T-helper 2 cell (primary cell): ENCODE measurements at places on chromosomes 1 and 21.
A peak's percentile ranks its signal among the peaks of the same experiment; 100 is the strongest.

GRCh38 chr1:14970115-14970798 lies 183.3 kb upstream of the TMEM51 start:
- DNase-seq: no peak

DNA sequence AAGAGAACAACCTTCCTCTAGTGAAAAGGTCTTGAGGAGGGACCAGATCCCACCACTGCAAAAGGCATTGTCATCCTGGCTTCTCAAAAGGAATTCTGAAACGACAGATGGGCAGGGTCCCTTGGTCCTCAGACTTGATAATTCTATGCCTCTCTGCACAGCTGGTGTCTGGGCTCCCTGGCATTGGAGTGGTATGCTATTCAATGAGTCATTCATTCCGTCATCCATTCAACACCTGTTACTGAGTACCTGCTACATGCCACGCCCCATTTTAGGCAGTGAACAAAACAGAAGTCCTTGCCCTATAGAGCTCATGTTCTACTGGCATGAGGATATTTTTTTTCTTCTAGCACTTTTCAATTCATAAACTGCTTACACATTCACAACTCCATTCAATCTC lies 45.8 kb upstream of the HMGB4 start:
- no peak for DNase-seq

DNA sequence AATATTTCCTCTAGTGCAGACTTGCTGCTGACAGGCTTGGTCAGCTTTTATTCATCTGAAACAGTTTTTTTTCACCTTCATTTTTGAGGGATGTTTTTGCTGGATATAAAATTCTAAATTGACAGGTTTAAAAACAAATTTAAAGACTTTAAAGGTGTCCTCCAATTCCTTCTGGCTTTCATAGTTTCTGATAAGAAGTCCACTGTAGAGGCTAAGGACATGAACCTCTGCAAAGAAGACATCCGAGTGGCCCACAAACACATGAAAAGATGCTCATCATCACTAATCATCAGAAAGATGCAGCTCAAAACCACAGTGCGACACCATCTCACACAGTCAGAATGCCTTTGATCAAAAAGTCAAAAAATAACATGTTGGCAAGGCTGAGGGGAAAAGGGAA lies 42.0 kb upstream of the DYRK1A start:
- DNase-seq: no peak

DNA sequence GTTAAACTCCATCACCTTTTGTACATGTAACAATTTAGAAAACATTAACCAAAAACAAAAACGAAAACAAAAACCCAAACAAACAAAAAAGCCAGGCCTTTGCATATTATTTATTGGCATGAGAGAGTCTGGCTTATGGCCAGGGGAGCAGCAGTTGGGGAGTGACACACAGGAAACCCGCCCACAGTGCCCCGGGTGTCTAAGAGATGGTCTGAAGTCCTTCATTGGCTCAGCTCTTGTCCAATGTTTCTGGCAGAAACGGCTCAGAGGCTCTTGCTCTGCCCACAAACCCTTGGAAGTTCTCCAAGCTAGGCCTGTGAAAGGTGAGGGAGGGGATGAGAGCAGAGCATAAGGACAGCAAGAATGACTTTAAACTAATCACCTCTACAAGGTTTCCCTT lies 131.5 kb downstream of the CNIH3 start:
- no peak for DNase-seq

GRCh38 chr1:115925467-115925866 lies 50.8 kb upstream of the SLC22A15 start:
- DNase-seq: no peak

GRCh38 chr1:155127105-155127966 lies at the start of gene EFNA1:
Gene EFNA1, plus strand, starts transcription at chr1:155127876. Its CDS starts 102 bp downstream, at chr1:155127978.
- DNase-seq: peak; percentile 29

- no peak for DNase-seq
These were observed 191.9 kb downstream of the RERE start for GRCh38 chr1:8625491-8625890.

- DNase-seq: no peak
These were observed 1230.7 kb upstream of the NCAM2 start for GRCh38 chr21:19767546-19767945.

GRCh38 chr1:172398970-172399755 lies 21.3 kb upstream of the C1orf105 start:
- DNase-seq: no peak

- no peak for DNase-seq
These were observed 83.3 kb upstream of the PGBD5 start for GRCh38 chr1:230509281-230509977.

DNA sequence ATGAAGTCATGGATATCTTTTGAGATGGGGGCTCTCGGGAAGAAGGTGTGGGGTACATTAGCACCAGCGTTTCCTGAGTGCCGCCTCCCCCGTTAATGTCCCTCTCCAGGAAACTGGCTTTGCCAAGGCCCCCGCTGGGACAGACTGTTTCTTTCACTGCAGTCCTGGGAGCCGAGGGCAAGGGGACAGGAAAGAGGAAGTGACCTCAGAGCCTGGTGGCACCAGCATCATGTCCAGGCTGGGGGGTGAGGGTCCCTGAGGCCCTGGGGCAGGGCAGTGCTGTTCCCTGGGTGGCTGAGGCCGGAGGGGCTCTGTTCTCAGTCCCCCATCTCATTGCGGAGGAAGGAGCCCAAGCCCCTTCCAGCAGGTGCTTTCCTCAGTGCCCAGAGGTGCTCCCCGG lies 5.8 kb downstream of the PFKL start:
- DNase-seq: no peak

DNA sequence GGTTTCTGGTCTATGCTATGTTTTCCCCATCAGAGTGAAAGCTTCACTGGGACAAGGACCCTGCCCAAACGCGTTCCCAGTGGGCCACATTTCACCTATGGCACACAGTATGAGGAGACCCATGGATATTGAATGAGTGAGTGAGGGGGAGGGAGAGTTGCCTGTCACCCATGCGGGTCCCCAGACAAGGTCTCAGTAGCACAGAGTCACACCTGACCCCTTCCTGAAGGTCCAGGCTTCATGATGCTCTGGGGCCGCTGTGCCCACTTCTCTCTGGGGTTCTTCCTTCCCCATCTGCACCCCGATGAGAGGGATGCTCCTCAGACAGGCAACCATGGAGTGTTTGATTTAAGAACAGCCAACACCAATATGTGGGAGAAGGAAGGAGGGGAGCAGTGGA lies 72.3 kb upstream of the CSF3R start:
- no peak for DNase-seq

DNA sequence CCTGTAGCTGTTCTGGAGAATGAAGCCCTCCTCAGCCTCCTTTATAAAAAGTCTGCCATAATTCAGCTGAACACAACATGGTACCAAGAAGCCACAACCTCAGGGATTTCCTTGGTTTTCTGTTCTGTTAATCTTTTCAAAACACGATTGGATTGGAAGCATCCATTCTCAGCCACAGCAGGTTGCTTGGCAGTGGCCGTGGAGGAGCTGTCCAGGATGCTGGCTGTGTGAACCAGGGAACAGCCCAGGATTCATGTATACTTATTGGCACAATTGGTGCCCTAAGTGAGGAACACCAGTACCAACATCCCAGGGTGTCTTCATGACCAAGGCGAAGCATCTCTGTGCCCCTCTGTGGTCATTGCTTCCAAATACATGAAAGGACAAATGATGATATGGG lies 393.5 kb downstream of the CAMTA1 start:
- no peak for DNase-seq

GRCh38 chr1:76901158-76901767 lies 34.0 kb downstream of the ST6GALNAC5 start:
- DNase-seq: no peak

GRCh38 chr1:57949168-57949567 lies 525.3 kb upstream of the DAB1 start:
- no peak for DNase-seq

DNA sequence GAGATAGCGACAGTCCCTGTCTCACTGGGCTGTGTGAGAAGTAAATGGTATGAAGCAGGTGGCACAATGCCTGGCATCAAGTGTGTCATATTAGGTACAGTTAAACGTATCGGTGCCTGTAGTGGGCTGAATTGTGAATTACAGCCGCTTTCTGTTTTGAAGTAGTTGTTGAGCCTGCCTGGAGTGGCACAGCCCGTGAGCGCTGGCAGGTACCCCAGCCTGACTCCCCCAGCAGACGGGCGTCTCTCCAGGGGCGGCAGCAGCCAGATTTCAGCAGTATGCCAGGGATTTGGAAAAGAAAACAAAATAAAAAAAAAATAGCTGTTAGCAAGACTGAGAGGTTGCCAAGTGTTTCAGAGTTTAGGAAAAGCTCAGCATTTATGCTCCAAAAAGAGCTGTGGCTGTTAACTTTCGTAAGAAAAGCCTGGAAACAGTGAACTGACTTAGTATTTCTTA lies 26.6 kb upstream of the GPR153 start:
- DNase-seq: no peak

DNA sequence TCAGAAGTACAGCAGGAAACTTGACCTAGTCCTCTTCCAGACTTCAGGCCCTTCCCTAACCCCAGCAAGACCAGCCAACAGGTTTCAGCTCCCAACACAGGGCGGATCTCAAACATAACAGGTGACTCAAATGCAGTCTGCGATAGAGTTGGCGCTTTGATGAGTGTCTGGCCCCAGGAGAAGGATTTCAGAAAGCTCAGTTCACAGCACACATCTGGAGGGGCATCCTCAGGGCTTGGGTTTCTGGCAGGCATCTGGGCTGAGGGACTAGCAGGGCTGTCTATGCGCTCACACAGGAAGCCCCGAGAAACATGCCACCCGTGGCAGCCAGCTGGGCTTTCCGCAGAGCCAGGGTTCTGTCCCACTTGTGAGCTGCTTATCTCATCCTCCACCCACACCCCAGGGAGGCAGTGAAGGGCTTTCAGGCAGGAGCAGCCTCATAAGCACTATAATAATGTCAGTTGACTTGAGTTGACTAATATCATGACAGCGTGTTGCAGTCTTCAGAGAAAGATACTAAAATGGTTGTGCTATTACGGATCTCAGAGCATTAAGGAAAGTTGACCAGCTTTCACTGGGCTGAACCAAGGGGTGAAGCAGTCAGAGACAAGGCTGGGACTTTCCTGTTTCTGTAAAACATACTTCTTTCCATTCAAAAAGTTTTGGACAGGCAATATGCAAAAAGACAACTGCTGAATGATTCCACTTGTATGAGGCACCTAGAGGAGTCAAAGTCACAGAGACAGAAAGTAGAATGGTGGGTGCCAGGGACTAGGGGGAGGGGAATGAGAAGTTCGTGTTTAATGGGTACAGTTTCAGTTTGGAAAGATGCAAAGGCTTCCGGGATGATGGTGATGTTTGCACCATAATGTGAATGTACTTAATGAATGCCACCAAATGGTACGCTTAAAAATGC lies 233.0 kb upstream of the IRF2BP2 start:
- DNase-seq: peak; percentile 76

DNA sequence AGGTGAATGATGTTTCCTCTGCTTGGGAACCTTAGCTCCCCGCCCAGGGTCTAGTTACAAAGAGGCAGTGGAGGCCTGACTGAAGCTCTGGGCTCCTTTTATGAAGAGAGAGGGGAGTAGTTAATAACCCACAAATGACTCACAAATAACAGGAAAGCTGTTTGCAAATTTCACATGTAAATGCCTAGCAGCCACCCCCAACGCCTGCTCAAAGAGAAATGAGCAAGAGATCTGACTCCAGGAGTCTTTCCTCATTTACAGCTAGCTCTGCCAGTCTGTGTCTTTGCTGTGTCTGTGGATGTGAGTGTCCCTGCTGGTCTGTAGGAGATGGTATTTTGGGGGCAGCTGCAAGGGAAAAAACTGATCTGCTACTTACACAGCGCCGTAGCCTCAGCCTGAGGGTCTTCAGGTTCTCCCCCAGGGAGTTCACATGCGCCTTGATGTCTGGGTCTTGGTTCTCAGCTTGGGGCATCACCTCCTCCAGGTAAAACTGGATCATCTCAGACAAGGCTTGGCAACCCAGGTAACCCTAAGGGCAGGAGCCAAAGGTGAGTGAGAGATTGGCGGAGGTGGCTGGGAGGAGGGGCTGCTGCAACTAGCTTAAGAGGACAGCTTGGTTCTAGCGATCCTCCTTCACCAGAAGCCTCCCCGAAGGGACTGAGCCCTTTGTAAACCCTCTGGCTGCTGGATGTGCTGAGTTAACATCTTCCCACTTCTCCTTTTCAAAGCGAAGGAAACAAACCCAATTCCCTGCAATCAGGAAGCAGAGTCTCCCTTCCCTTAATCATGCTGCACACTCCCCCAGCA lies at the start of gene IL19:
TSS of gene IL19 (plus strand) at position 243 of the 807 bp plus-strand sequence. CDS start 65,890 bp downstream, outside the sequence.
- DNase-seq: no peak

DNA sequence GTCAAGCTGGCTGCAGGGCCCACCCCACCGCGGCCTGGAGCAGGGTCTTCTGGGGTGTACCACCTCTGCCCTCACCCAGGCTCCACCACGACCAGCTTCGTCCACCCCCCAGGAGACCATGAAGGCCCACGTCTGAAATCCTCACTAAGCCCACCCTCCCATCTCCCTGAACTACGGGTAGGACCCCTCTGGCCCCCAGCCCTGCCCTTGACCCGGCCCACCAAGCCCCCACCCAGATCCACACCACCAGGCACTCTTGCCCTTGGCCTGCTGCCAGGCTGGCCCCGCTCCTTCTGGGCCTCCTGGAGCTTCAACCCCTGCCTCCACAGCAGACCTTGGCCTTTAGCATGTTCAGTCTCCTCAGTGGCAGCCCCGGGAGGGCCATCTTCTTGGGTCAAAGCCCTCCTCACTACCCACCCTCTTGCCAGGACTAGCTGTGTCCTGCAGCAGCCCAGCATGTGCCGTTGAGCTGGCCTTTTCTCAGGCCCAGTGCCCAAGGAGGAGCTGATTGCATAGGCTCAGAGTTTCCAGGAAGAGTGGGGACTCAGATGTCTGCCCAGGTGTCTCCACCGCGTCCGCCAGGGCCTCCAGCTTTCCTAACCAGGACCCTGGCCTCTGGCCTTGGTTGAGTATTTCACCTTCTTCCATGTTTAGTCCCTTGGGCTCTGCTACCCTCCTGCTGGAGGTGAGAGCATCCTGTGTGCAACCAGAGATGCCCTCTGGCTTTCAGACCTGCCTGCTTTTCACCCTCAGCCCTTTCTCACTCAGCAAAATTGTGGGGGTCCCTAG lies 17.7 kb upstream of the SAMD11 start:
- DNase-seq: no peak

DNA sequence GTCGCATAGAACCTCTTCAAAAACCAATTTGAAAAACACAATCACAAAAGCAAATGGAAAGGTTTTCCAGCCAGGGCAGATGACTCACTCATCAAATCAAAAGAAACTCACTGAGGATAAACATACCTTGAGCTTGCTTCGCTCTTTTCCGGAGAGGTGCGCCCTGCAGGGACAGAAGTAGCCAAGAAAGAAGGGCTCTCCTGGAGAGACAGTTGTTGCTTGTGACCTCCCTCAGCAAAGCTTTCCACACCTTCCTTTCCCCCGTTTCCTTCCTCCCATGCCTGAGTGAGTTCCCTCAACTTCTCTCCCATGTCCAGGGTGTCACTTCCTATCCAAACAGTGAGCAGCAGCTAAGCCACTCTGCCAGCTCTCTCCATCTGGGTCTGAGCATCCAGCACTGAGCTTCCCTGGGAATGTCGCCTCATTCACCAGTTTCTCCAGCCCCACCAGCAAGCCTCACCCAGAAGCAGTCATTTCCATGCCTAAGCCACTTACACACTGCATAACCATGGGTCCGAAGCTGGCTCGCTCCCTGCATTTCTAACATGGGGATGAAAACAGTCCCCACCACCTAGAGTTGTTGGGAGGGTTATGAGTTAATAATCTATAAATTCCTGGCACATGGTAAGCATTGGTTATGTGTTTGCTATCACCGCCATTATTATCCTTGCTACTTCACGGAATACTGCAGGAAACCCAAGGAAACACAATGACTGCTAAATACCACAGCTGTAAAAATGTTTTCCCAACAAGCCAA lies 75.0 kb downstream of the PTPN14 start:
- no peak for DNase-seq

GRCh38 chr1:8740034-8740449 lies 77.4 kb downstream of the RERE start:
- no peak for DNase-seq

- DNase-seq: no peak
These were observed 162.5 kb upstream of the SGIP1 start for GRCh38 chr1:66371233-66372005.
